ENCODE measurements at places on chromosomes 3 and 15.
A peak's percentile ranks its signal among the peaks of the same experiment; 100 is the strongest.

- DNase-seq: no peak
These were observed 78.9 kb upstream of the GSK3B start for GRCh38 chr3:120173056-120173675.

- DNase-seq: no peak
These were observed 470.2 kb upstream of the AGTR1 start for GRCh38 chr3:148227534-148227933.

- DNase-seq: peak; percentile 82
These were observed 44.0 kb downstream of the ZBTB38 start for GRCh38 chr3:141412087-141412935.

- DNase-seq: peak; percentile 36
These were observed 41.7 kb downstream of the CCR3 start for GRCh38 chr3:46283881-46284450.

GRCh38 chr15:35966781-35967180, 420.8 kb upstream of the DPH6 start:
- no peak for DNase-seq

DNA sequence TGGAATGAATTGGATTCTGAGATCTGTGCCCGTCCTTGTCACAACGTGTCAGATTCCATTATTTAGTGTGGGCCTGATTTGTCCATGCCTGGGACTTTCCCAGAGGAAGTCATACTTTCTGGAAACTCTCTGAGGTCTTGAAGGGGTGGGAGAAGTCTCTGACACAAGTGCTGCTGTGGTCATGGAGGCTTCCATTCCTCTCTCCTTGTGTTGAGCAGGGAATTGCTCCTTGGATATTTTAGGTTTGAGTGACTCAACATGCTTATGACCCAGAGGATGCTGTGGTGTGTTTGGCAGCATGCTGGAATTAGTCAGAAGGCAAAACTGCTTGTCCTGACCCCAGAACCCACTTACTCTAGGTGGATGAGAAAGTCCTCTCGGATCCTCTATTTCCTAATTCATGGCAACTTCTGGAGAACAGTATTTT, 132.1 kb downstream of the LPP start:
- no peak for DNase-seq

DNA sequence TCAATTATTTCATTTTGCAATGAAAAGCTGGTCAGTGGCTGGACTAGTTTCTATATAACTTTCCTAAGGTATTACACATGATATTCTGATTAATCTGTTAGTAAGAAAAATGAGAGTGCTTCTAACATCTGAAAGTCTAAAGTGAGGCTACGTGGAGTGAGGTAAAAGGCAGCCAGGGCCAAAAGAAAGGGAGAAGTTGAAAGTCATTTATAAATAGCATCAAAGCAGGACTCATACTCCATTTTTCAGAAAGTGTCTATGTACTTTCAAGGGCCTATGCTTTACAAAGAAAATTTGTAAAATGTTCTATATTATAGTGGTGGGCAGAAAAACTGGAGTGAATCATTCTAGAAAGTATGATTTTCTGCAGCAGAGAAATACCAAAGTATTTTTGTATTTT, 80.0 kb downstream of the CSNK1G1 start:
- no peak for DNase-seq

GRCh38 chr15:32041294-32041693, 11.0 kb downstream of the CHRNA7 start:
- no peak for DNase-seq

GRCh38 chr15:100966997-100967396, 47.8 kb downstream of the LRRK1 start:
- DNase-seq: no peak

DNA sequence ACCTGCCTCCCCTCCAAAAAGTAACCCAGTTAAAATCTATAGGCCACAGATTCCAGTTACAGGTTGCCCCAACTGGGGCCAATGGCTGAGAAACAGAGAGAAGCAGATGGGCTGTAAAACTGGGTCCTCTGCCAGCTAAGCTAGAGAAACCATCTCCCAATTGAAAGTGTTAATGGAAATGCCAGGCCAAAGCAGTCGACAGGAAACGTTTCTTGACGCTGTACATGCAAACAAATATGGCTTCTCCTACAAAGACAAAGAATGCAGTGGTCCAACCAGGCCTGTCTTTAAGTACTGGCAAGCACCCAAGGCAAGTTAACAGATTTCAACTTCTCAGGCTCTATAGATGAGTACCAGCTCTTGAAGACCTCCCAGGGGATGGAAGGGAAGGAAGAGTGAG, 71.3 kb downstream of the MAGI1 start:
- no peak for DNase-seq

DNA sequence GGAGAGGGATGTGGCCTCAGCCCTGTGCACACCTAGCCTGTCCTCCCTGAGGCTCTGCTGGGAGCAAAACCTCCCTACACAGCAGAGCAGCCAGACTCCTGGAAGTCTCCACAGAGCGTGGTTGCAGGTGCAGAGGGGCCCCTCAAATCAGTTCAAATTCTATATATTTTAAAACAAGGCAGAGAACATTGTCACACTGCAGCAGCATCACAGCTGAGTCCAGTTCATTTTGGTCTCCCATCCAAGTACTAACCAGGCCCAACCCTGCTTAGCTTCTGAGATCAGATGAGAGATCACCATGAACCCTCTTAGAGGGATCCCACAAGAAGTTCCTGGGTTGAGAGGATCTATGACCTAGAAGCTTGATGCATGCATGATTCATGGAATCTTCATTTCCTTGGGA, 331.0 kb upstream of the RGMA start:
- DNase-seq: no peak

- peak; percentile 24 for DNase-seq
These were observed 55.0 kb downstream of the TMEM44 start for GRCh38 chr3:194577986-194578905.

DNA sequence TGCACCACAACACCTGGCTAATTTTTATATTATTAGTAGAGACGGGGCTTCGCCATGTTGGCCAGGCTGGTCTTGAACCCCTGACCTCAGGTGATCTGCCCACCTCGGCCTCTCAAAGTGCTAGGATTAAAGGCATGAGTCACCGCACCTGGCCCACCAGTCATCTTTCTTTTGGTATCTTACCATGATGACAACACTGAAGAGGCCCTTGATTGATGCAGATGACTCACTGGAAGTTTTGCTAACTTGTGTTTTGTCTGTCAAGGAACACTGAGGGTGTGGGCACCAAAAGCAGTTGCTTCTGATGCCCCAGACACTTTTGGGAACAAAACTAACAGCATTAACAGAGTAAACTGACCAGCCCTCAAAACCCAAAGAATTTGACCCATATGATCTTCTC, 88.3 kb downstream of the MYO5A start:
- no peak for DNase-seq

DNA sequence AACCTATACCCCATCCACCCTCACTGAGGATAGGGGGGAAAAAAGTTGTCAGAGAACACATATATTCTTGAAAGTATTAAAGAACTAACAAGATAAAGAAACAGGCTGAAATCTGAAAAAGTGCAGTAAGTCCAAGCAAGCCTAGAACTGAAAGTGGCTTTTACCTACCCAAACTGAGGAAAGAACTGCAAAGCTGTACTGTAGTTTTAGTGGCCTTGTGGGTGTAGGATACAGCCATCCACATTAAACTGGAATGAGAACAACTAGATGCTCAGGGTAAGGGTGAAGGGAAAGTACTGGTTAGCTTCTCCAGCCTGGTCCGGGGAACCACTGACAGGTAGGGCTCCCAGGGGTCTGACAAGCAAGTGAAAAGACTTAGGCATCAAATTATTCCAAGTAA, 10.1 kb downstream of the UBP1 start:
- no peak for DNase-seq

Measured in CD4-positive, alpha-beta T cell treated with Interferon alpha-2 for 1 hour (primary cell).